ENCODE measurements at places on chromosomes 16 and 17. TPM values are rescaled to one million over a fixed set of nuclear protein-coding genes. Genes with fewer than 3 reads are reported as not detected.

DNA sequence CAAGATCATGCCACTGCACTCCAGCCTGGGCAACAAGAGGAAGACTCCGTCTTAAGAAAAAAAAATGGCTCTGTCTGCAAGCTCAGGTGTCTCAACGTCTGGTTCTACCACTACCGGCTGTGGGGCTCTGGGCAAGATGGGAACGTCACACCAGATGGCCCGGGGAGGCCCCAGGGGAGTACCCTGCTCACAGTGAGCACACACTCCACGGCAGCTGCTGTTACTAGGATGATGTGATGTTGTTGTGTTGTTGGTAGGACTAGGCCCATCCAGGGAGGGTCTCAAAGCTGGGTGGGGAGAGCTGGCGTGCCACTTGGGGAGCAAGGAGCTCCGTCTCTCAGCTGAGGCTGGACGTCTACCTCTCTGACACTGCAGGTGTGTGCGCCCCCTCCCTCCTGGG lies 9.4 kb upstream of the NPTX1 start:
- DNase-seq, result no peak

GRCh38 chr16:13909872-13910303 lies 10.1 kb upstream of the ERCC4 start:
- DNase-seq, result no peak

DNA sequence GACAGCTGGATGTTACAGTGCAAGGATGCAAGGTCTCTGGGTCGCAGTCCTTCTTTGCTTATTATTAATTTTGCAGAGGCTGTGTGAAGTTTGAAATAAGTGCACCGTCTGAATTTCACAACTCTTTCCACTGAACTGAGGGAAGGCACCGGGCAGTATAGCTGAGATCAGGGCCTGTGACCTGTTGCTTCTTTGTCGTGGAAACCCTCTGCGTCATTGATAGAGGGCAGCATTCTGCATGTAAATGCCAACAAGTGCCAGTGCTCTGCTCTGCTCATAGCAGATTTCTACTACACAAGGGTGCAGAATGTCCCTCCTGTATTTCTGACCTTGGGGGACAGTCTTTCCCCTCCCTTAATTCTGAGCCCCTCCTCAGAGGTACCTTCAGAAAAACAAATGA lies 26.0 kb downstream of the CD300LF start:
- DNase-seq, result no peak

- DNase-seq, result no peak
Measured at GRCh38 chr16:65961476-65962143, 404.9 kb upstream of the CDH5 start.

- DNase-seq, result no peak
Measured at GRCh38 chr17:55614061-55614460, 102.8 kb upstream of the SMIM36 start.

DNA sequence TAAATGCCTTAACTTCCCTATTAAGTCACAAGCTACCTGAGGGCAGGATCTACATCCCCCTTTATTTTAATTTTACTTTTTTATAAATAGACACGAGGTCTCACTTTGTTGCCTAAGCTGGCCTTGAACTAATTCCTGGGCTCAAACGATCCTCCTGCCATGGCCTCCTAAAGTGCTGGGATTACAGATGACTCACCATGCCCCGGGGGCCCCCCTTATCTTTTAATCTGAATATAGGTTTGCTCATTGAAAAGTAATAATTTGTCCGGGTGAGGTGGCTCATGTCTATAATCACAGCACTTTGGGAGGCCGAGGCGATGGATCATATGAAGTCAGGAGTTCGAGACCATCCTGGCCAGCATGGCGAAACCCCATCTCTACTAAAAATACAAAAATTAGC lies 14.2 kb downstream of the ETV4 start:
- DNase-seq, result no peak

DNA sequence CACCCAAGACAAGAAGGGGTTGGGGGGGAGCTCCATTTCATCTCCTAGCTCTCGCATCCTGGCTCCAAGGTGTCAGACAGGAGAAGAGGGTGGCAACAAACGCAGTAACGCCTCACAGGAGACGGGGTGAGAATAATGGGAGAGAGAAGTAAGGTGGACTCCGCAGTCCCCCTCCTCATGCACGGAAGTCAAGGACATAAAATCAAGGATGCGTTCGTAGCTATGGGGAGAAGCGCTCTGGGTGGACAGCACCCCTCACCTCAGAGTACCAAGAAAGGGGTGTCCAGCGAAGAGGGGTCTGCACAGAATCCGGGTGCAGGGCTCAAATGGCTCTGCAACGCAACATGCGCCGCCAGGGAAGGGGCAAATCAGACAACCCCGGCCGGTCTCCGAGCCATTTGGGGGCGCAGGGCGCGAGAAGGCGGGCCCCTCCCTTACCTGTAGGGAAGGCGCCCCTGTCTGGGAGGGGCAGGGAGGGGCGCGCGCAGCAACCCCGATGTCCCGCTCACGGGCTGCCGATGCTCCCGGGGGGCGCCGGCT lies 555 bp downstream of the HDAC5 start:
- DNase-seq, result no peak

DNA sequence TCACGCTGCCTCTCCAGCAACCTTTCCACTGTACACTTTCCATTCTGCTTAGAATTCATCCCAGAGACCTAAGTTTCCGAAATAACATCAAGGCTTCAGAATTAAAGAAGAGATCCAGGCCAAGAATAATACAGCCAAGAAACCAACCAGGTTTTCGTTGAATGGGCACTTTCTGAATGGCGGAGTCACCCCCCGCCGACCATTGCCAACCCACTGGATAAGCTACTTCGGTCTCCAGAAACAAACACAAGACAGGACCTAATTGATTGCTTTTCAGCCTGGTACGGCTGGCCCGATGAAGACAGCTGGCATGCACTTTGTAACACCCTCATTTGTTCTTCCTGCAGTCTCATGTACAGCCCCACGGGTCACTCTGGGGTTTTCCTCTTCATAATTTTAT lies 308.1 kb upstream of the ZFHX3 start:
- DNase-seq, result no peak

DNA sequence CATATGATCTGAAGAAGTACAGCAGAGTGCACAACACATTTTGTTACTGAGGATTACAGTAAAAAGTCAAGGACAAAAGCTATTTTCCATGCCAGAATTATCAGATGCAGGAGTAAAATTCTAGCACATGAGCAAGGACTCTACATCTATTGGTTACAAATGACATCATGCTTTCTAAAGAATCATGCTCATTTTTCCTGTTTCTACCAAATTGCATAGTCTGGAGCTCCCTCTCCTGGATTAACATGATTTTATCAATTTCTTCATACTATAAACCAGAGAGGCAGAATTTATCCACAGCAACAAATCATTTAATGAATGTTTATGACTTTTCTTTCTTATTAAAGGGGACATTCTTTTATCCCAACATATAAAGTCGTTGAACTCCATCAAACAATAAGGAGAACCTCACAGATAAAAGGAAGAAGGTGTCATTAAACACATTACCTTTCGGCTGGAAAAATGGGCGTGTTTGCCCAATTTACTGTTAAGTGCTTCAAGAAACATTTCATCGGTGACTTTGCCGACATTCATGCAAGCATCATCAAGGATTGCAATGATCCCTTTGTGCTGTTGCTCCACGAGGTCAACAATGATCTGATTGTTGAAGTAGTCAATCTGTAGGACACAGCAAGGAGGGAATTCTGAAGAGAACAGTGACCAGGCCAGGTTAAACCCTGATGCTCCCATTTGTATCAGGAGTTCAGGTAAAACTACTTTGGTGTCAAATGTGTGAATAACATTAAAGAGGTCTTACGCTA lies 121.7 kb downstream of the MYO1D start:
- no peak for DNase-seq

DNA sequence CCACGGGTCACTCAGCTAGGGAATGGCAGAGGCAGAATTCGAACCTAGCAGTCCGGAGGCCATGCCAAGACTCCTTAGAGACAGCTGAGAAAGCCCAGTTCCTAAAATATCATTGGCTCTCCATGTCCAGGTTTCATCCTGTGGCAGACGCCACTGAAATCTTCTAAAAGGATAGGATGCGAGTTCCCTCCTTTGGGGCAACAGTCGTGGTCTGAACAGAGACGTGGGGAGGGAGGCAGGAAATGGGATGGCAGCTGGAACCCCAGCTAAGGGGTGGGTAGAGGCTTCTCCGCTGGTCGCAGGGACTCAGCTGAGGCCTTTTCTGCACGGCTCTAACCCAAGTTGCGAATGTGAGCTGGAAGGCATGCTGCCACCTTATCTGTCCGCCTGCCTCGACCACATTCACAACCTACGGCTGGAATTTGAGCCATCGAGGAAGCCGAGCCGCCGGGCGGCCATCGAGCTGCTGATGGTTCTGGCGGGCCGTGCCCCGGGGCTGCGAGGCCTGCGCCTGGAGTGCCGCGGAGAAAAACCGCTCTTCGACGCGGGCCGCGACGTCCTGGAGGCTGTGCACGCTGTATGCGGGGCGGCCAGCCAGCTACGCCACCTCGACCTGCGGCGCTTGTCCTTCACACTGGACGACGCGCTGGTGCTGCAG lies 1.9 kb upstream of the HSF4 start:
- no peak for DNase-seq

DNA sequence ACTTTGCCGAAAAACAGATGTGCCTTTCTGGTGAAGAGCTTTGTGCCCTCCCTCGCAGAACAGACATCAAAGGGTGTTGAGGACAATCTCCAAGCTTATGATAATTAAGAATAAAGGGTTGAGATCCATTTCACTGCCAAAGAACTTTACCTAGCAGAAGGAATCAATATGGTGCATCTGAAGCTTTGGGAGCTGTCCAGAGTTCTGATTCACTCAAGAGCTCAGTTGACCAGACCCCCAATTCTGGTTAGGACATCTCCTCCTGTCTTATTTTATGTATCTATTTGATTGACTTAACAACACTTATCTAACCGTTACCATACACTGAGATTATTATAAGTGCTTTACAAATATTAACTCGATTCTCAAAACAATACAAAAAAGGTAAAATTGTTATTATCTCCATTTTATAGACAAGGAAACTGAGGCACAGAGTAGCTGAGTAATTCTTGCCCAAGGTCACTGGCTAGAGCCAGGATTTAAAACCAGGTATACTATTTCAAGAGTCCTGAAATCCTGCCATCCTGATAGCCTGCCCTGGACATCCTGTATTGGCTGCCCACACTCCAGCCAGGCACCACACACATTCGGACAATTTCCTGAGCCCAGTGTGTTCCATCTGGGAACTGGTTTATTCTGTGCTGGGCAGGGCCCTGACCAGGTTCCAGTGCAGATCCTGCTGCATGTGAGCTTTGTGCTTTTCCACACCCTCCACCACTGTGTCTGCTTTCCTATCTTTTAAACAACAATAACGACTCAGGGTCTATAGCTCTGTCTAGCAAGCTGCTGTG lies 29.8 kb downstream of the PITPNM3 start:
- DNase-seq, result peak; percentile 18

DNA sequence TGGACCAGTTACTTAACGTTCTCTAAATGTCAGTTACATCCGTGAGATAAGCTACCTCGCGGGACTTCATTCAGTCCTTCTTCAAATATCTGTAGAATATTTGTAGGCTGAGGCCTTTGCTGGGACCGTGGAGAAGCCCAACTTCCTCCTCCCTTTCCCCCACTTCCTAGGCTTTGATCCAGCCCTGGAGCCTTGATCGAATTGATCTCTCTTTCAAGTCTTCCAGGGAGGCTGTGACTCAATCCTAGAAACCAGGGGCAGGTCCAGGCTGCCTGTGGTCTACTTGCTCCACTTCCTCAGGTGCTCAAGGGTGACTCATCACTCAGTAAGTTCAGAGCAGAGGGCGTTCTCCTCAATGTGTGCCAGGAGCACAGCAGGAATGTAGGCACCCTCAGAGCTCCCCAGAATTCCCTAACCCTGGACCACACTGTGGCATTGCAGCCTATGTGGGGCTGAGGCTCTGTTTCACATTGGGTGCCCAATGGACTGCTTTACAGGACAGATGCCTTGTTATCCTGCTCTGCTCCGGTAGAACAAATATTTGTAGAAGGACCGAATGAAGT lies 11.2 kb upstream of the CEP20 start:
- DNase-seq, result no peak

The NCOR1 gene
- 185 TPM for total RNA-seq

The TRPV3 gene
- 35.3 TPM for total RNA-seq
